ENCODE measurements at places on chromosomes 6 and 20.

GRCh38 chr6:22026164-22026678 lies 270.6 kb downstream of the PRL start:
- no peak for DNase-seq

GRCh38 chr6:43623880-43624785 lies 4.9 kb downstream of the GTPBP2 start:
- DNase-seq = no peak

DNA sequence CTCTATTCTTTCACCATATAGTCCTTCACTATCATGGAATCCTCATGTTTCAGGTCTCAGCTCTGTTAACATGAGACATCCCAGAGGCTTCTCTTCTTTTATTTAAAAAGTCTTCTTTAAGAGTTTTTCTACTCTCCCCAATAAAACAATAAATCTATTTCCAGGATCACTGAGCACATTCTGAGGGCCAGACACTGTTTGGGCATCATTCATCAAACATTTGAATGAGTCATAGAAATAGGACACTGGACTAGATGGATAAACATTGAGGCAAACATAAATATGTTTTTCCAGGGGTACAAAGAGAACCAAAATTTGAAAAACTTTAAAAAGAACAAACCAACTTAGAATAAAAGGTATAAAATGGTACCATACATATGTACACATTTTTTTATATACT lies 554.4 kb downstream of the KIF16B start:
- DNase-seq = no peak

- no peak for DNase-seq
Measured at GRCh38 chr6:166545156-166546034, 41.1 kb downstream of the RAMACL start.

DNA sequence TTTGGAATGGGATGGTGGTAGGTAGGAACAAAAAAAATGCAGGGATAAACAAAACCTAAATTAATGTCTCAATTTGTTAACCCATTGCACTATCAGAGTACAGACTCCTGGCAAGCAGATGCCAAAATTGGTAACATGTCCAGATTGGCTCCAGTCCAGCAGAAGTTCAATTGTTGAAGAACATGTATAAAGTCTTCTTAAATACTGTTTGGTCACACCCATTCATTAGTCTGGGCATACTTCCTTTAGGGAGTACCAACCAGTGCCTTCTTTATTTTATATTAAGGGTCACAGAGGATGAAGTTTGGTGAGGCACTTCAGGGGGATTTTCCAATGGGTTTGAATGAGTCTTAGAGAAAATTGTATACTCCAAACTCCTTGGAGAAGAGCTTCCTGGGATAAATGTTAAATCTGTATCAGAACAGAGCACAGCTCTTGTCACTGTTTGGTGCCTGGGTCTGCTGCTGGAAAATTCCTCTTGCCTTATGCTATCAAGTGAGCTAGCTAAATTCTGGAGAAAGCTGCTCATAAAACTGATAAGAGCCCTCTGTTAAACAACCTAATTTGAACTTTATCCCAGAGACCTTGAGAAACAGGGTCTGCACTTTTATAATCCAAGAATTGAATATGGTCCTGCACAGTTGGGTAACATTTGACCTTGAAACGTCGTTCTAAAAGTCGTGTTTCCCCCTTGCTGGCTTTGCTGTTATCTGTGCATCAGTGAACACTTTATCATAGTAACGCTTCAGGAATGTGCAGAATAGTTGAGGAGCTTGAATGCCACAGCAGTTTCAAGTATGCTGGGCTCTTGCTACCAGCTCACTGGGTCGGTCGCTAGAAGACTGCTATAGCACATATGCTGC lies 334.1 kb upstream of the CITED2 start:
- no peak for DNase-seq

DNA sequence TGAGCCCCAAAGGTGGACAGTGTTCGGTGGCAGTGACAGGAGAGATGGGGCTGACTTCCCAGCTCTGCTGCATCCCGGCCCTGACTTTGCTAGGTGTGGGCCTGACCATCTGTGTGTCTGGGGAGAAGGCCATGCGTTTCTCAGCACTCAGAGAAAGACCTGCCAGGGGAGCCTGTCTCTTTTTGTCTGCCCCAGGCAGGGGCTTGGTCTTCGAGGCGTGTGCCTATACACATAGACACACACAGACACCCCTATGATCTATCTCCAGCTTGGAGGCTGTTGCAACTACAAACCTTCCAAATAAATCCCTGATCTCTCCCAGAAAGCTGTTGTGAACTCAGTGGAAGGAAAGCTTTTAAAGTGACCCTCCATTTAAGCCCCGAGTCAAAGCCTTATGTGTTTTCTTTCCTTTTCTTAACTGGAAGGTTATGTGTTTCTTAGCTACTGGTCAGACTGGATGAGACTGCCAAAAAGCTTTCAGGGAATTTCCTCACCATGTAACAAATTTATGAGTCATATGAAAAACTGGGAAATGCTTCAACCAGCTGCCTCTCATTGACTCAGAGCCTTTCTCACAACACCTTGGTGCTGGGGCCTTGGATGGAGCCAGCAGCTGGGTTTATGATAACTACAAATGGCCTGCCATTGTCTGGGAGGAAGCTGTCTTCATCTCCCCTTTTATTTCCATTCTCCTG lies 102.6 kb downstream of the CDC5L start:
- DNase-seq = no peak

DNA sequence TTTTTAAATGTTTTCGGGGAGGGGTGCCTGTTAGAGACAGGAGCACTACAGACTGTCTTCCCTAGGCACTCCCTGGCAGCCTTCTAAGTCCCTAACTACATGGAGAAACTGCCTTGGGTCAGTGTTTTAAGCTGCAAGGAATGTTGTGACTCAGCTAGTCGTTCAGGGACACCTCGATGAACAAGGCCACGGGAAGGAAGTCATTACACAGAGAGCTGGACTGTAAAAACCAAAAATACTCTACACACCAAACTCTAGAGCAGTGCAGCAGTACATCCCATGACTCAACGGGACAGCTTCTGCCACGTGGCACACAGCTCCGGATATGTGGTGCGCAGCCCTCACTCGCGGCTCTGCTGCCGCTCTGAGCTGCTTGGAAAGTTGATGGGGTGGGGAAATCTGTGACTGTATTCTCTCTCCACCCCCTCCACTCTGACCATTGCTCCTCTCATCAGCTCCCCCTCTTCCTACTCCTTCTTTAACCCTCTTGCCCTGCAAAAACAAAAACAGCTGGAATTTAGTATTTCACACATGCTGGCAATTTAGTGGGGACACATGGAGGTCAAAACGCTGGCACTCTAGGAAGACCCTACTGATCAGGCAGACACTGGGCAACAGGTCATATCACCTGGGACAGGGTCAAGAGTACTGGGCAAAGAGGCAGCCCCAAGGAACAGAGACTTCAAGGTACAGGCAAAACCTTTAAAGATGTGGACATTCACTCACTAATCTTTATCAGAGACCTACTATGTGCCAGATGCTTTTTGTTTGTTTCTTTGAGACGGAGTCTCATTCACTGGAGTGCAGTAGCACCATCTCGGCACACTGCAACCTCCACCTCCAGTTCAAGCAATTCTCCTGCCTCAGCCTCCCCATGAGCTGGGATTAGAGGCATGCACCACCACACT lies 10.9 kb upstream of the LPIN3 start:
- no peak for DNase-seq

DNA sequence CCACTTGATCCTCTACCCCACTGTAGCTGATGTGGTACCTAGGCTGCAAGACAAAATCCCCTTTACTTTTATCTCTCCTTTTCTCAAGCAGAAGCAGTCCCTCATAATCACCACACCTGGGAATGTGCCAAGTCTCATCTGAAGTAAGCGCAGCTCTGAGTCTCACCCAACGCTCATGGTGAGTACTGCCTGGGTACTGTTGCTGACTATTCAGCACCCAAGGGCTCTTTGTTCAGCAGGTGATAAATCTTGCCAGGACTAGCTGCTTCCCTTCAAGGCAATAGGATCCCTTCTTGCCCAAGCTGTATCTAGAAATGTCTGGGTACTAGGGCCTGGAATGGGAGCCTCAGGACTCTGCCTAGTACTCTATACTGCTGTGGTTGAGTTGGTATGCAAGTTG lies 70.9 kb downstream of the GCLC start:
- no peak for DNase-seq

DNA sequence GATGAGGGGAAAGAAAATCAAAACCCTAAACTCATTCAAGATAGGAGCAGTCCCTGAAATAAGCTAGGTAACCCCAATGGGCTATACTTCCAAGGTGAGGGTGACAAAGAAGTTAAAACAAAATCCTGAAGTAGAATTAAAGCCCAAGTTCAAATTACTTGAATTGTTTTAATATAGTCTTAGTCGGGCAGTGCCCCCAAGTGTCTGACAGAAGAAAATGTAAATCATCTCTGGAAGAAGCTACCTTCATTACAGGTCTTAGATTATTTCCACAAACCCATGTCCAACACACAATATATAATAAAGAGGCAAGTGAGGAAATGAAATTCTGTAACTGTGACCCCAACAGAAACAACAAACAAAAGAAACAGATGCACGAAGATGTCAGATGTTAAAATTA lies 36.8 kb upstream of the L3MBTL3 start:
- DNase-seq = no peak

DNA sequence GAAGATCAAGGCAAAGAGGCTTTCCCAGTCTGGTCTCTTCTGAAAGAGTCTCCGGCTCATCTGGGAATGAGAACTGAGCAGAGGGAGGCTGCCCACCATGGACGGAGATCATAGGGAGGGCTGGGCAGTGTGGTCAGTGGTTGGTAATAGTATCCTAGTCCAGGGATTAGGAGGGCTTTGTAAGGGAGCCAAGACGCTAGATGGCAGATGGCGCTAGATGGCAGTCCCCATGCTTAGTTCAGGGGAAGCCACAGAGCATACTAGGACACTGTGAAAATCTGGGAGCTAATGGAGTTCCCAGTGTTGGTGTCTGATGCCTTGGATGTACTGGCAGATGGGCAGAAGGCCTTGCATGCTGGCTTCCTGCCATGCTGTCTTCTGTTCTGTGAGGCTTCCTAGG lies 21.7 kb upstream of the DAAM2 start:
- DNase-seq = no peak

GRCh38 chr6:16236631-16237199 lies 1.7 kb upstream of the GMPR start:
- peak; percentile 81 for DNase-seq

GRCh38 chr20:52746190-52746589 lies 226.0 kb upstream of the TSHZ2 start:
- no peak for DNase-seq

DNA sequence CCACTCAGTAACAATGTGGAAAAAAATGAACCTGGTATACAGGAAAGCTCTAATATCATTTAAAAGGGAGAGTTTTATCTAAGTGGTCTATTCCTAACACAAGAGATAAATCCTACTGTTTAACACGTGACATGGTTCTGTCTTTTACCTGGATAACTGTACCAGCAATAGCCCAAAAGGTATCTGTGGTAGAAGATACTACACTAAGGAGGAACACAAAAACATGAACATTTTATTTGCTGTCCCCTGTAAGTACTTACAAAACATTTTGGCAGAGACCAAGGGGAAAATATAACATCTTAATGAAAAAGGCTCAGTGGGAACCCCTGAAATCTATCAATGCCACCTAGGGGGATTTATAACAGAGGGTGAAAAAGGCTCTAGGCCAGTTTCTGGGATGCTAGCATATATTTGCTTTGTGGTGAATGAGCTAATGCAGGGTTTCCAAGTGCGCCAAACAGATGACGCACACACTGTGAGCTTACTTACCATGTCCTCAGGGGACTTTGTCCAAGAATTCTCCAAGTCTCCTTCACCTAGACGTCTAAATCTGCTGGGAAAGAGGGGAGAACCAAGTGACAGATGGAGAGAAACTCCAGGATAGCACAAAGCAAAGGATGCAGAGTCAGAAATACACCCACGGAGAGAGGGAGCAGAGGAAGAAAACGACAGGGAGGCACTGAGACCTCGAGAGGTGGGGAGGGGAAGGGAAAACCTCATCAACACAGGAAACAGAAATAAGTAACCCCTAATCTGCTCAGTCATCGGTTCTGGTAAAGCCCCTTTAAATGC lies 147.9 kb upstream of the PRND start:
- DNase-seq = no peak

DNA sequence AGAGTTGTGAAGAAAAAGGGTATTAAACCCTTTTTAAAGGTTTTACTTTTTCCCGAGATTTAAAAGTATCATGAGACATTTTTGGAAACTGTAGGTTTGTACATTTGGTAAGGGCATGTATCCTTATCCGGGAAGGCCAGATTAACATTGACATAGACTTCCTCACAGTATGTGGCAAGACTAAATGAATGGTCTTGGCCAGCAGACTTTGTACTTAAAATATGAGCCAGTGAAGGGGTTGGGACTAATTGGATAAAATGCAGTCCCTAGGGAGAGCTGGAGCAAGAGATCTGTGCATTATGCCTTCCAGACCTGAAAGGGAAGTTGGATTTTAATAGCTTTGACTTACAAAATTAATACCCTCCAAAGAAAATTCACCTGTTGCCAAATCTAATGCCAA lies 60.4 kb upstream of the CCN2 start:
- no peak for DNase-seq

- no peak for DNase-seq
Measured at GRCh38 chr20:10067321-10067720, 32.5 kb downstream of the ANKEF1 start.

GRCh38 chr6:44487002-44487401 lies 99.5 kb downstream of the CDC5L start:
- no peak for DNase-seq

DNA sequence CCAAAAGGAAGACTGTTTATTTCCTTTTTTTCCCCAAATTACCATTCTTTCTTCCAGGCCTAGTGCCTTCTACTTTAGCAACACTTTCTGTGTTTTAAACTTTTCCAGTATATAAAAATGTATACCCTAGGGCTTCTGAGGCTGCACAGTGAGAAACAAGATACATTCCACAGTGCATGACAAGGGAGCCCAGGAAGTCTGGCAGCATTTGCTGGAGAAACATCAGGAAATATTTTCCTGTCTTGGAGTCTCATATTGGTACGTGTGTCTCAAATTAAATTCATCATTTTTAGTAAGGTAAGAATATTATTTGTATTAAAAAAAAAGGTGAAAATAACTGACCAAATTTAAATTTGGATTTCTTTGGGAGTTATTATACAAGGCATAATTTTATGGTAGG lies 662.6 kb downstream of the RFPL4B start:
- no peak for DNase-seq

GRCh38 chr6:1856381-1856780 lies 246.7 kb downstream of the FOXC1 start:
- no peak for DNase-seq

DNA sequence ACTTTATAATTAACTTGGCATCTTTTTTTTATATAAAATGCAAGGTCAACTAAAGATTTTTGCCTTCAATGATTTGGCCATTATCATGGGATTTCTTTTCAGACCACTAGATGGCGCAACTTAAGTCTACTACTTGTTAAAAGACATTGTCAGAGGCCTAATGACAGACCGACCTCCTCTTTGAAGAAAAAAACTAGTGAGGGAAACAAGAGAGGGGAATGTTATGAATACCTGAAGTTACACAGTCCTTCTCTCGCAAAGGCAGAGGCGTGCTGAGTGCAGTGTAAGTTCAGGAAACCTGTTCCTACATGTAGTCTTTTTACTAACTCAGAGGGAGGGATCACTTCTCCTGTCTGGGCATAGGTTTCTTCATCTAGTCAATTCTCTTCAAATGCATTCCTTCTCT lies 9.3 kb downstream of the TRAPPC3L start:
- peak; percentile 47 for DNase-seq

All from CMK (cell line).